ENCODE measurements at places on chromosomes 11 and 22.

DNA sequence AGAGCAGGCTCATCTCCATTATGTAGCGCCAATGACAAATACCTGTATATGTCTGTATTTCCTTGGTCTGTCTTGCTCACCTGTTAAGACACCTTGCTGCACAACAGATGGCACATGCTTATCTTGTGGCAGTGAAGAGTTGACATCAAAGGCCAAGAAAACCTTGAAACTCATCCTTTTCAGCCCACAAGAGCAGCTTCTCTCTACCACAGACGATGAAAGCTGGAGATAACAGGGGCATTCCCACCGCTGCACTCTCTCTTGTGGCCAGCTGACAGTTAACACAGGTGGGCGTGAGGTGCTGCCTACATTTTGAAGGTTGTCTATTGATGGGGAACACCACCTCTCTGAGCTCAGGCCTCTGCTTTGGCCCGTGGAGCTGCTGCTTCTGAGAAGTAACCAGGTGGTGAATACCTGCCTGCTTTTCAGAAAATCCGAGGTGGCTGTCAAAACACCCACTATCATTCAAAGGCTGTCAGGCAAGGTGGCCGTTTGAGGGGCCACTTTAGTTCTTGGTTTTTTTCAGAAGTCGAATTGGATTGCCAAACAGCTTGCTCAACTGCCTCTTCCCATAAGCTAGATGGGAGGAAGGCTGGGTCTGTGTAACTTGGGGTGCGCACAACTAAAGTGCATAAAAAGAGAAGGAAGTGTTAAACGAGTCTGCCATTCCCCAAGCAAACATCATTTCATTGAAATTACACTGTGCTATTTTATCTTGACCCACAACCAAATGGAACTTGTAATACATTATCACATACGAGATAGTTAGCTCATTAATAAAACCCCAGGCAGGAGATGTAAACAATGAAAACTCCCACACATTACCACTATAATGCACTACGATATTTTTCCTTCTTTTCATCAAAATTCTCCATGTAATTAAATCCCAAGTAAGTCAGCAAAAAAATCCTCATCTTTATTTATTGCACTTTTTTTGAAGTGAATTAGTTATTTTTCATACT is 87.1 kb upstream of the RAG2 start:
- peak; percentile 83 for DNase-seq

- DNase-seq = no peak
Observed at GRCh38 chr11:103602840-103603239, 433.6 kb upstream of the DDI1 start.

- DNase-seq = no peak
Observed at GRCh38 chr11:43693731-43694130, 13.2 kb downstream of the HSD17B12 start.

DNA sequence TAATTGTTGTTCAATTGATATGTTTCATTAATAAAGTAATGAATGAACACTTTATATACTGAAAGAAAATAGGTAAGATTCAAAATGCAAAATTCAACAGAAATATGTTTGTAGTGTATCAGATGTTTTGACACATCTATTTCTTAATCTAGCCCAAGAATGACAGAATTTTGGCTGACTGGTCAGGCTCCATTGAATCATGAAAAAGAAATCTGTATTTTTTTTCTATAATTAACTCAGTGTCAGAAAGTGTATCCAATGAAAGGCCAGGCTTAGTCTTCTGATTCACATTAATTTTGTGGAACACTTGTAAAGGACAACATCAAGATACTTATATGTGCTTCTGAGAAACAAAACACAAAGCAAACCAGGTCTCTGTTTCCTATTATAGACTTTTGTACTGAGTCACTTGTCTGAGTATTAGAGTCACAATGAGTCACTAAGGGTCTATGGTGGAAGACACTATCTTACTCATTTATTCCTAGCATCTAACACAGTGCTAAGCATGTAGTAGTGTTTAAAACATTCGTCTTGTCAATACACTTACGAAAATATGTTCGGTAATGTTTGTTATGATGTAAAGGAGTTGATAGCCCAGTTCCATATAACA is 297.7 kb upstream of the CCDC90B start:
- DNase-seq = no peak

DNA sequence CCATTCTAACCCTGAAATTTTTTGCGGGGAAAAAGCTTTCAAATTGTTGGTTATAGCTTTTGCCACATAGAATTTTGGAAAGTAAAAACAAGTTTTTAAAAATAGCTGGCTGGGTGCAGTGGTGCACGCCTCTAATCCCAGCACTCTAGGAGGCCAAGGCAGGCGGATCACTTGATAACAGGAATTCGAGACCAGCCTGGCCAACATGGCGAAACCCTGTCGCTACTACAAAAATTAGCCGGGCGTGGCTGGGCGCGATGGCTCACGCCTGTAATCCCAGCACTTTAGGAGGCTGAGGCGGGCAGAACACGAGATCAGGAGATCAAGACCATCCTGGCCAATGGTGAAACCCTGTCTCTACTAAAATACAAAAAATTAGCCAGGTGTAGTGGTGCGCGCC is 54.9 kb downstream of the TNRC6B start:
- no peak for DNase-seq

GRCh38 chr11:25939691-25940090 is 392.2 kb upstream of the ANO3 start:
- DNase-seq = no peak

DNA sequence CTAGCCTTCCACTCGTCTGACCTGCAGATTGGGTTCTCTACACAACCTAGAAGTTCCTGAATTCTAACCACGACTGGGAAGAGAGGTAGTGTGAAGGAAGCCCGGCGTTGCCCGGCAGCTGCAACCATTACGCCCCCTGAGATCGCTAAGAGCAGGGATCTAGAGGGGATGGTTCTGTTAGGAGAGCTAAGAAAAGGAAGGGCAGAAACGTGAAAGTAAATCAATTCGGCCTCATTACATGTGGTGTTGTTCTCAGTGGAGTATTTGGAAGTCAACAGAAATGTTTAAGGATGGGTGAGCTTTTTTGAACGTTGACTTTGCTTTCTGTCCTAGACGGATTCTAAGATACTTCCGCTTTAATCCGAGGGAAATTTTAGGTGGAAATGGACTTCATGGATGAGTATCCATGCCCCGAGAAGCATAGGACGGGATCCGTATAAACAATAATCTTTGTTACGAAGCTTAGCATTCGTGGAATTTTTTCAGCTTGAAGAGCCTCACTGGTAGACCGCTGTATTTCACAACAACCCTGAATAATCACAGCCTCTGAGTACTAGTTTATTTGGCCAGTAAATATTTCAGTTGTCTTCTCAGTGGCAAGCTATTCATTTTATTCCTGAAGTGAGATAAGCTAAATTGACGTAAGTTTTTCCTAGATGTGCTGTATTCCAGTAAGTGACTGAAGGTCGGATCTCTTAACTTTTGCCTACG is 629 bp downstream of the ATP5MG start:
- no peak for DNase-seq

DNA sequence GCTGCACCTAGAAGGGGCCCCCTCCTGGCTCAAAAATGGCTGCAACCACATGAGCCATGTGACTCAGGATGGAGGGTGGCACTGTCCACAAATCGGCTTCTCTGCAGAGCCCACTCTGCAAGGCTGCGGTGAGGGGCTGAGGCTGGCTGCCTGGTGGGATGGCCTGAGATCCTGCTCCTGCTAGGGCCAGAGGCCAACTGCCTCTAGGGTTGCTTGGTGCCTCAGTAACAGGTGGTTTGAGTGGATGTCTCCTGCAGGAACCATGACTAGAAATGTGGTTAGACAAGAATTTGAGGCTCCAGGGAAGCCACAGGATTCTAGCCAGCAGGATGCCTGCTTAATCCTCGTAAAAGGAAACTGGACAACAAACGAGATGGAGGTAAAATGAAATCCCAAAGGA is 17.1 kb downstream of the PATZ1 start:
- no peak for DNase-seq

- DNase-seq = no peak
Observed at GRCh38 chr11:5737670-5738392, 1.6 kb downstream of the OR56B1 start.

DNA sequence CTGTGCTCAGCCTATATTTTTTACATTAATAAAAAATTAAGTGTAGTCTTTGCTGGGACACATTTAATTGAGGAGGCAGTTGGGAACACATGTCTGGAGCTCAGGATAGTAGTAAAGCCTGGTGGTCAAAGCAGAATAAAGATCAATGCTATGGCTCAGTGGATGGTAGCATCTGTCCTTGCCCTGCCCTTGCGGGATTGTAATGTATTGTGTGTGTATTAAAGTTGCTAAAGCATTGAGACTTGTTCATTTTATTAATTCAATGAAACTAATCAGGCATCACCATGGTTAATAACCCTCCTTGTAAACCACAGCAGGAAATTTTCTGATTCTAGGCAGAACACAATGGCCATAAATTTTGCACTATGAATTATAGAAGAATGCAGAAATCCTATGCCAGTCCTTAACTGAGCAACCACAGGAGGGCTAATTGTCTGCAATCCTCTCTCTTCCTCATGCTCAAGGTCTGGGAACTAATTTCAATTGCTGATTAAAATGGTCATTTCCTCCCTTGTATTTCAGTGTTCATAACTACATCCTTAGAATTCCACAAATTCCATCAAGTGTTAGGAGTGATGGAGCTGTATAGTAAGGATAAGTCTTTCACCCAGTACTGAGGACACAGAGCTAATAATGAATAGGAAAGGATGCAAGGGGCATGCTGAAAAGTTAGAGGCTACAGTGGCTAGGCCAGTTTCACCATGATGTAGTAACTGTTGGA is 403.2 kb upstream of the DDI1 start:
- DNase-seq = no peak

DNA sequence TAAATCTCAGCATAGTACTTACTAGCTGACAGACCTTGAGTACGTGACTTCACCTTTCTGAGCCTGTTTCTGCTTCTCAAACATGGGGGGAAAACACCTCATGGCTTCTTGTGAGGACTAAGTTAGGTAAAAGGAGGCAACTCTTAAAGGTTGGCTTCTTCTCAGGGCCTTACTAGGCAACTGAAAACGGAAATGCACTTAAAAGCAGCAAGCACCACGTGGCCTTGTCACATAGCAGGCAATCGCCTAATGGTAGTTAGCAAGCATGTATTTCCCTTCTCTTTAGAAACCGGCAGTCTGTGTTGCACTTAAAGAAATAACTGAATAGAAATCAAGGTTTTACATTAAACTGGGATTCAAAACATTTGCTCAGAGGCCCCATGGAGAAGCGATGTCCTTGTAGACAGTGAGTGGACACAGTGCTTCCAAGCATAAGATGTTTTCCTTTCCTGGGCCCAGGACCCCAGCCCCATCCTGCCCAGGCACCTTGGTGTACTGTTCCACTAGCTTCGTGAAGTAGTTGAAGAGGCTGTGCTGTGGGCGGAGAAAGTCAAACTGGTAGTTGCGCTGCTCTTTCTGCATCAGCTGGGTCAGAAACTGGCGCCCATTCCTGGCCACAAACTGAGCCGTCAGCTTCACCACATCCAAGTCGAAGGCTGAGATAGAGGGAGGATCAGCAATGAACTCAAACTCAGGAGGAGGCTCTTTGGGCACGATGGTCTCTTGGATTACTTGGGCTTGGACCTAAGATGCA is 12.1 kb downstream of the SF3A1 start:
- DNase-seq = no peak

DNA sequence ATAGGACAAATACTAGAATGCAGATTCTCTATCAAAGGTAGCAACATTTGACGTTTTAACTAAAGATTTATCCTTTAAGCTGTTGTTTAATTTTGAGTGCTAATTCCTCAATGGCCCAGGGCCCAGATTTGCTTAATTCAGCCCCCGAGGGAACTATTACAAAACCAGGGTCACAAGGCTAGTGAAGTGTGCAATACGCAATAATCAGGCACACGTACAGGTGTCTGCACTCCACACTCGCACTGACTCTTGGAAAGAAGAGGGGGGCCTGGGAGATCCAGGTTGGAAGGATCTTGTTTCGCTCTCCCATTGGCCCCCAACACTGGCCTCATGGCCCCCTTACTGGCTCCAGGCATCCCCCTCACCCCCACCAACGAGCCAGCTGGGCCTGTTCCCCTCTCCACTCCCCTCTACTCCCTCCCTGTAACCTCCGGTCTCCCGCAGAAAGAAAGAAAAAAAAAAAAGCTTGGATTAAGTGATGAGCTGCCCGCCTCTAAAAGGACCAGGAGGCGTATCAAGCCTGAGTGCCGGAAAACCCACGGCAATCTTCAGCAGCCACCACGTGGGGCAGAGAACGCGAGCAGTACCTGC is 2.2 kb upstream of the KIRREL3 start:
- DNase-seq = no peak

DNA sequence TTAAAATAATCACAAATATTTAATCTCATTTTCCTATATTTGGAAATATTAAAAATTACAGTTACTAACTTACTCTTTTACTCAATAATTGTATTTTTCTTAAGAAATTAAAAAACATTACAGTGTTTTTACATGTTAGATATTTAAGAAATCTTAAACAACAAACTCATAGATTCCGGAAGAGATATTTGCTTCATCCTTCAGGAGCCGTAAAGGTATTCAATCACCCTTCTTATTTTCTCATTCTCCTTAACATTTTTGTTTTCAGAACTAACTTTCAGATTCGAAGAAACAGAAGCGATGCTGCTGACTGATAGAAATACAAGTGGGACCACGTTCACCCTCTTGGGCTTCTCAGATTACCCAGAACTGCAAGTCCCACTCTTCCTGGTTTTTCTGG is at the start of gene OR5D18:
Gene OR5D18 (plus strand): TSS at position 301 of the 400 bp plus-strand sequence. CDS start 0 bp downstream, at position 301.
- no peak for DNase-seq

DNA sequence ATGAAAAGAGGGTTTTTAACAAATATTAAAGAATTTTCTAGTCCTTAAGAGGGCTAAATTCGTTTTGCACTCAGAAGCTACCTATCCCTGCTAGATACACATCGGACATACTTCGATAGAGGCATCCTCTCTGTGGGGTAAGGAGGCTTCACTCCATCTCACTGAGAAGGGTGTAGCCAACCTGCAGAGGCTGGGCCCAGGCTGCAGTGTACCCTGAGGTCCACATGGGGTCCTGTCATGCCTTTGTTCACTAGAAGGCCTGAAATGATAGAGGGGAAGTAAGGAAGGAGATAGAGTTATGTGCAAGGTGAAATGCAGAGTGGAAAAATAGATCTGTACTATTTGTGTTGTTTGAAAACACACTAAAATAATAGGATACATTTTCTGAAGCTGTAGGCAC is 45.6 kb downstream of the IGSF9B start:
- DNase-seq = no peak

GRCh38 chr11:72553706-72554105 is 119.4 kb upstream of the CLPB start:
- peak; percentile 10 for DNase-seq
